ENCODE measurements at places on chromosomes 4 and X. TPM values are rescaled to one million over a fixed set of nuclear protein-coding genes. Genes with fewer than 3 reads are reported as not detected.

PRKG2 gene
- not detected for total RNA-seq

DNA sequence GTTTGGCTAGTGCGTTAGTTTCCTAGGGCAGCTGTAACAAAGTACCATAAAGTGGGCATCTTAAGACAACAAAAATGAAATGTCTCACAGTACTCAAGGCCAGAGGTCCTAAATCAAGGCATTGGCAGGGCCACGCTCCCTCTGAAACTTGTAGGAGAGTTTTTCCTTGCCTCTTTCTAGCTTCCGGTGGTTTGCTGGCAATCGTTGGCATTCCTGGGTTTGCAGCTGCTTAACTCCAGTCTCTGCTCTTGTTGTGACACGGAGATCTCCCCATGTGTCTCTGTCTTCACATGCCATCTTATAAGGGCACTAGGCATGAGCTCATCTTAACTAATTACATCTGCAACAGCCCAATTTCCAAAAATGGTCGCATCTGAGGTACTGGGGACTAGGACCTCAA is 362.0 kb upstream of the BOD1L1 start:
- DNase-seq: no peak

DNA sequence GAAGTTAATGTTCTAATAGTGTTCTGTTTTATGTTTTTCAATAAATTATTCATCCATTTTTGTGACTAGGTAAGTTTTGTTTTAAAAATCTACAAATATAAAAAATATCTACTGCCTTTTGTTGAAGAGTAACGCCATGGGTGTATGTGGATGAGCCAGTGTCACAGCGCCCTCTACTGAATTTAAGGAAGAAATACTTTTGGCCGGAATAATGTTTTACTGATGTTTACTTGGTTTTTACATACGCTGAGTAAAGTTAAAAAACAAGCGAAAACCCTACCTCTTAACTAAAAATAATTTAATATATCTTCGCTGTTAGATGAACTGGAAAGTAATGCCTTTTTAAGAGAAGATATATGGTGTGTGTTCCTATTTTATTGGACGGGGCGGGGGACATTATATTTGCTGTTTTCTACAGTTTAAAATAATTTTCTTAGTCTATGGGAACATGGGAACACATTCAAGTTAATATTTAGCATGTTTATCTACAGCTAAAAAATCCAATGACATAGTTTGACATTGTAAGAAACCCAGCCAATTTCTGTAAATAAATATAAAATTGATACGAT is 86.1 kb downstream of the CPE start:
- DNase-seq: no peak

CXorf58 gene
- not detected for total RNA-seq

GRCh38 chr4:6495296-6495590 is 22.8 kb upstream of the PPP2R2C start:
- DNase-seq: no peak

GRCh38 chrX:26848511-26848910 is 614.6 kb downstream of the PPP4R3C start:
- no peak for DNase-seq
